Right renal pelvis (tissue), 4 donors: ENCODE measurements at places on chromosomes 1 and 21. TPM values are rescaled to one million over a fixed set of nuclear protein-coding genes. Genes with fewer than 3 reads are reported as not detected.

COL24A1 gene
- 1.8 TPM for polyA plus RNA-seq

CLCA4 gene
- polyA plus RNA-seq: not detected

COL16A1 gene
- polyA plus RNA-seq: 45.0 TPM

SLC1A7 gene
- polyA plus RNA-seq: 0.11 TPM

SLC19A2 gene
- polyA plus RNA-seq: 15.7 TPM

DNA sequence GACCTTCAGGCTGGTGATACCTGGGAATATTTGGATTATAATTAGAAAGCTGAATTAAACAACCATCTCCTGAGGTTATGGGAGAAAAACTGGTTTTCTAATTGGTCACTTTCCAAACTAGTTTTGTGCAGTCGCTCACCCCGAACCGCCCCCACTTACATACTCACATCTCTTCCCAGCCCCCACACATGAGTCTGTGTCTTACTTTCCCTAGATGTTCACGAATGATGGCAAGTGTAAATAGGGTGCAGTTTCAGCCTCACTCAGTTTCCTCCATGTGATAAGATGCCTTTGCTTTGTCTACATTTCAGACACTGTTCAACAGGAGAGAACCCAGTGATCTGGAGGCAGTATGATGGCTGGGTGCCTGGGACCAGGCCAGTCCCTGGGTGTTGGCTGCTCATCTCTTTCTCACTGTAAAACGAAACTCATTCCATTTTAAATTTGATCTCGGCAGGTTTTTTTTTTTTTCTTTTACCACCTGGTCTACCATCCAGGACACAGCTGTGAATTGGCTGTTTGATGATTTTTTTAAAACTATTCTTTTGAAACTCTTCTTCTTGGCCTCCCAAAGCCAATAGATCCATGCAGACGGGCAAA lies 164.3 kb upstream of the RAB4A start:
- no peak for DNase-seq

DNA sequence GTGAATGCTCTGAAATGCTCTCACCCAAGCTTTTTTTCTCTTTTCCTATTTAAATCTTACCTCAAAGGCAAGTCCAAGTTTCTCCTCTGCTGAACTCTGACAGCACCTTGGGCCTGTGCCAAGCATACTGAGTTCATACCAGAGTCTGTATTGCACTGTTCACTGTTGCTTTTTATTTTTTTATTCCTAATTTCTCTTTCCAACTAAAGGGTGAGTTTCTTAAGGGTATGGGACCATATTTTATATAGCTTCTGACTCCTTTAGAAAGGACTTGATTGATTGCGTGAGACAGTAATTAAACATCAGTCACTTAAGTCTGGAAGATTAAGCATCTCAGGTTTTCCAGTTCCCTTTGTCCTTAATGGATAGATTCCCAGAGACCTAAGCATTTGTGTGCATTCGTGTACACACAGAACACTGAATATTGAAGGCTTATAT lies 69.9 kb downstream of the CACHD1 start:
- peak; percentile 73 for DNase-seq

DNA sequence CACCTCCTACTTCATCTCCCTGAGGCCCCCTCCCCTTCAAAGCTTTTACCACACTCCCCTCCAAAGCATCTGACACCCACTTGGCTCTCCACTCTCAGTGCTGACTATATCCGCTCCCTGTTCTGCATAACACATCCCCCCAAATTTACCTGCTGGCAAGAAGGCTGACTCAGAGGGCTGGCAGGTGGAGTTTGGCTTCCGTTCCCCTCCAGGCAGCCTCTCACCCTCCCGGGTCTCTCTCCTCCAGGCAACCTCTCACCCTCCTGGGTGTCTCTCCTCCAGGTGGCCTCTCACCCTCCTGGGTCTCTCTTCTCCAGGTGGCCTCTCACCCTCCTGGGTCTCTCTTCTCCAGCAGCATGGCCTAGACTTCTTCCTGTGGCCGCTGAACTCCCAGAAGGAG lies 562.1 kb downstream of the NPHP4 start:
- no peak for DNase-seq

GRCh38 chr1:41479000-41479807 lies 5.3 kb downstream of the EDN2 start:
- DNase-seq: no peak

GRCh38 chr1:245370905-245371581 lies 216.3 kb downstream of the KIF26B start:
- DNase-seq: peak; percentile 49

DNA sequence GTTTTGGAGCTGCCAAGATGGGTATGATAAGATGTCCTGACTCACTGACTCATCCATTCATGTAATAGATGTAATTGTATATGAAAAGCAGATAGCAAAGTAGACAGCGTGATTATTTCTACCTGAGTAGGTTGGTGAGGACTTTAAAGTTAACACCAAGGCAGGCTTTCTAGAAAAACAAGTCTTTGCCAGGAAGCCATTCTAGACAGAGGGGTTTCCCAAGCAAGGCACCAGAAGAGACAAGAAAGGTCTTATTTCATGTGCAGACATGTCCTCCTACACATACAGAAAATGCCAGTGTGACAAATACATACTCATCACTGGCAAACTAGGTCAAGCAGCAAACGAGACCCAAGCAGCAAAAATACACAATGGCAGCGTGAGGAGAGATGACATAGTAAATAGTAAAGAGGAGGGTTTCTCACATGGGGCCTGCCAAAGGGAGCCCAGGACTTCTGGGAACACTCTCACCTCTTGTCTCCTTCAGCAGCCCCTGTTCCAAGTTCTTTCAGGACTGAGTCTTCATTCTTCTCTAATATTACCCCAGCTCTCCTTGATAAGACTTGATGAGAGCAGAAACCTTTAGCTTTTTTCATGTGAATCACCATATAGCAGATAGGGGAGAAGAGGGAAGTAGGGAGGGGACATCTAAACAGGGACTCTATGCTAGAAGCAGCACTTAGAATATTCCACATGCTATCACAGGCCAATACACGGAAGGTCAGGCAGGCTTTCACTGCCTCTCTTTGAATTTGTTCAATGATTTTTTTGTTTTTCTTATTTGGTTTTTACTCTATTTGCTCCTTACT lies 114.6 kb upstream of the ATP1B1 start:
- no peak for DNase-seq

DNA sequence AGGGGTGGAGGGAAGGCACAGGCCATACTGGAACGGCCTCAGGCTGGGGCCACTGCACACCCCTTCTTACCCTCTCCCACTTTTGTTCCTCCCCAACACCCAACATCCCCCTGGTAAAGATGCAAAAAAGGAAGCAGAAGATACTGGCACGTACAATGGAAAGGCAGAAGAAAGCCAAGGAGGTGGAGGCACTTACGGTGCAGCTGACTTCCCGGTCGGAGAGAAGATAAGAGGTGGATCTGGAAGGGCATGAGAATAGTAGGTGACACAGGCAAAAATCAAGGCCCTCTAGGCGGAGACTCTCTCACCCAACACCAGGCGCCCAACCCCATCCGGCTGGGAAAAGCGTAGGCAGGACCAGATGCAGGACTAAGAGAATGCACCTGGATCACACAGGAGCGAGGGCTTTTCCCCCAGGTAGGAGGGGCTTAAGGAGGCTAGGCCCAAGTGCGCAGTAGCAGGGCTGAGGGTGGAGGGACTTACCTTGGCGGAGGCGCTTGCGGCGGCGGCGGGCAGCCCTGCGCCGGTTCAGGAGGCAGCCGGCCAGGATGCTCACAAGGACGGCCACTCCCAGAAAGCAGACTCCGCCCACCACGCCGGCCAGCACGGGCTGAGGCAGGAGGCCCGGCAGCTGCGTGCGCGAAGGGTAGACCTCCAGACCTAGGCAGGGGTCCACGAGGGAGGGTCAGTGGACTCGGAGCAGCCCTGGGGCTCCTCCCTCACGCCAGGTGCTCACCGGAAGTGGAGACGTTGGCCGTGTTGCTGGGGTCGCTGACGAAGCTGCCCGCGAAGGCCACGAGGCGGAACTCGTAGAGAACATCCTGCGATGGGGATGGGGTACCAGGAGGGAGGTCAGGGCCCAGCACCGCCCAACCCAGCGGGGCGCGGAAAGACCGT lies 4.1 kb upstream of the TAGLN2 start:
- DNase-seq: no peak

GRCh38 chr1:63255153-63255552 lies 67.2 kb upstream of the FOXD3 start:
- DNase-seq: no peak

DNA sequence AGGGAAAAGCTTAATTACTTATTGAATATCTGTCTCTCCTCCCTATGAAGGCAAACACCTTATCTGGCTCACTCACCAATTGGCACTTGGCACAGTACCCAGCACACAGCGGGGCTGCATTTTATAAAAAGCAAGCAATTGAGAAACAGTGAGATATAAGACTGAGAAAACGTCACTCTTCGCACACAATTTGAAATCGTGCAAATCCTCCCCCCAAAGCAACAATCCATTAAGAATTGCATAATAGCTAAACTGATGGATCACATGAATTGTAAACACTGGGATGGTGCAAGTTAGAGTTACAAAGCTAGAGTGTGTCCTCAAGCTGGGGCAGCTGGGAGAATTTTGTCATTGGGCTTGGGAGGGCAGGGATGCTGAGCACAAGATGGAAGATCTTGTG lies 27.1 kb downstream of the PRDX6 start:
- no peak for DNase-seq

DNA sequence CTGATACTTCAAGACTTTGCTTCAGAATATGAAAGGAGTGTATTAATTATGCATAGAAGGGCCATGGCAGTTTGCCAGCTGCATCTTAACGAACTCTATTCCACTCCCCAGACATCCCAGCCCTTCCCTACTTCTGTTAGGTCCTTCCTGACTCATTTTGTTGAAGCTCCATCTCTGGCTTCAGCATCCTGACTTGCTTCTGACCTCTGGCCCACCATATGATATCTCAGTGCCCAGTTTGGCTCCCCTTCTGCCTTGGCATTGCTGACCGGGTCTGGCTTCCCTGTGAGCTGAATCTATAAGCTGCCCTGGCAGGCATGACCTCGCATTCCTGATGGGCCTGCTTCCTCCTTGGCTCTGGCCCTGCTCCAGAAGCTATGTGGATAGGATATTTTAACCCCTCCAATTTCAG lies 27.6 kb upstream of the ARHGAP29 start:
- DNase-seq: no peak

DNA sequence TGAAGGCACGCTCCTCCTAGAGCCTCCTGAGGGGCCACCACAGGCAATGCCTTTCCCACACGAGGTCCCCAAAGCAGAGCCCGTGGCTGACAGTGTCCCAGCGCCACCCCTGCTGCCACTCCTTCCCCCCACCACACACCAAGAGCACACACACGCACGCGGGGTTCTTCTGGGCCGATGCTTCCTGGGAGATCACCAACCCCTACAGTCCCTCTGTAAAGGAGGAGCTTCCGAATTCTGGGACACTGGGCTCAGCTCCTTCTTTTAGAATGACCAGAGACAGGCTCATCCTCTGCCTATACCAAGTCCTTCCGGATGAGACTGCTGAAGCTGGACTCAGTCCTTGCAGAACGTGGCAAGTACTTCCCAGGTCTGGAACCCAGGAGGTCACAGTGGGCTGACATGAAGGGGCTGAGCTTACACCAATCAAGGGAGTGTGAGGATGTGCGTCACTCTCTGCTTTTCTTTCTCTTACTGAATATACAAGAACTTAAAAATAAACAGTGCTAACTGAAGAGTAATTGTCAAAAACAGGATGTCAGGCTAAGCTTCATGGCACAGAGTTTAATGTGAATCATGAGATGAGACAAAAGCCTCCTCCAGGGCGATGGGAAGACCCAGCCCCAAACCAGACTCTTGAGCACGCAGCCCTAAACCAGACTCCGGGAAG lies 12.7 kb downstream of the SSU72 start:
- no peak for DNase-seq
